WTC11 (cell line): ENCODE measurements at places on chromosomes 12 and 14.

- DNase-seq, result no peak
Observed at GRCh38 chr12:79482323-79482722, 208.4 kb downstream of the PAWR start.

GRCh38 chr12:68617160-68617926 is 6.6 kb downstream of the RAP1B start:
- no peak for DNase-seq

- no peak for DNase-seq
Observed at GRCh38 chr14:50311337-50311971, 575 bp downstream of the L2HGDH start.

- no peak for DNase-seq
Observed at GRCh38 chr14:96617635-96618034, 115.5 kb downstream of the PAPOLA start.

GRCh38 chr14:93462479-93462878 is 31.7 kb downstream of the UNC79 start:
- DNase-seq, result no peak

DNA sequence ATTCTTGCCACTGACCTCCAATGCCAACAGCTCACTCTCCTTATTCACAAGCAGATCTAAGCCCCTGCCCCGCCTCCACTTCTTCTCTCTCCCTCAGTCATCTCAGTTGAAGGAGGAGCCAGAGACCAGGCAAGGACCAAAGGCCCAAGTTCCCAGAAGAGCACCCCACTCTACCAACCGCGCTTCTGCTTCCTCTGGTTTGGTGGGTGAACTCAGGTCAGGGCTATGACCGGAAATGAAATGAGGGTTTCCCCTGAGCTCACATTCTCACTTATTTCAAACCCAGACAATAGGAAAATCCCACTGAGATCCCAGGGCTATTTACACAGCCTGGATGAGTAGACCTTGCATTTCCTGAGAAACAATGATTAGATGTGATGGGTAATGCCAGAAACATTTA is 9.9 kb downstream of the DPF3 start:
- DNase-seq, result no peak

- no peak for DNase-seq
Observed at GRCh38 chr12:56128670-56129205, 671 bp downstream of the ESYT1 start.

DNA sequence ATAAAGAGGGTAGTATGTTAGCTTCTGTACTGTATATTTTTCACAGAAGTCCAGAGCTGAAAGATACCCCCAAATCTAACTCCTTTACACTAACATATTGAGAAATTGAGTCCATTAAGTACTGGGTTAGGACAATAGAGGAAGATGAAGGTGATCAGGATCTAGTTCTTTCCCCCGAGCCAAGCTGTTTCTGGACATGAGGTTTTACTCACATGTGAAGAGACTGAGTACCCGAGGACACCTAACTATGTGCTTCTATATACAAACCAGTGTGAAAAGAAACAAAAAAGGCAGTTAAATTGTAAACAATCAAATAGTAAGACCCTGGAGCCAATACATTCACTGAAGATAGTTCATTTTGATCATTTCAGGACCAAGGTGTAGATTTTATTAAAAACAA is 3.8 kb upstream of the TRHDE start:
- DNase-seq, result no peak

- DNase-seq, result no peak
Observed at GRCh38 chr12:32051511-32052211, 55.0 kb upstream of the BICD1 start.

GRCh38 chr12:95335948-95336347 is 118.3 kb downstream of the VEZT start:
- DNase-seq, result no peak

DNA sequence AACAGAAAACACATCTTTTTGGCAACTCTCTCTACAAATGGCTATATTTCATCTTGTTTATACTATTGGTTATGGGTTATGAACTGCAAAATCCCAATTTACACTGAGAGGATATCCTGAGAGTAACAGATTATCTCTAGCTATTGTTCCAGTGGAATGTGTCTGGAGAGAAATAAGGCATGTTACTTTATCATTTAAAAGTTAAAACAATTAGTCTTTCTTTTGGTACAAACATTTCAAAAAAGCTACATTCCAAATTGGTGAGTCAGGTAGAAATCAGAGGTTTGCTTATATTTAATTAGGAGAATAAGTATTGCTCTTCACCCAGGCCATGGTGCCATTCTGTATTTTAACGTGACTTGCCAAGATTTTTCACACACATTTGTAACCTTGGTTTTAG is 411.6 kb downstream of the CCER1 start:
- no peak for DNase-seq

DNA sequence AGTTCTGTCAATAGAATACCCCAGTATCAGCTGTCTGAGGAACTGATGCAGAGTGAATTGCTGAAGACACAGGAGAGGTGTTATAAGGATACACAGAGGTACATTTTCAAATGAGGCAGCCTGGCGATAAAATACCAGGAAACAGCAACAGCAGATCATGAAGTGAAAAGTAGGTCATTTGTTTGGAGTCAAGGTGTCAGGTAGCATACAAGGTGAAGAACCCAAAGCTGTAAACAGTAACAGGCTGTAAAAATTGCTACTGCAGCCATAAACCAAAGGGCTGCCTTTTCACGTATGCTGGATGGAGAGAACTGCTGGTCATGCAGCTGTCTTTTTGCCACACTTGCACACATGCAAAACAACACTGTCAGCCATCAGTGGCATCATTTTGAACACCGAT is 9.3 kb upstream of the TWF1 start:
- no peak for DNase-seq

- DNase-seq, result no peak
Observed at GRCh38 chr12:8989413-8989812, at the start of gene KLRG1. TSS of gene KLRG1 (plus strand) at chr12:8989546. CDS start at chr12:8989636, 90 bp downstream.

GRCh38 chr12:77388445-77389265 is 323.3 kb upstream of the E2F7 start:
- no peak for DNase-seq

GRCh38 chr12:121345151-121345815 is 6.9 kb downstream of the ANAPC5 start:
- no peak for DNase-seq

- no peak for DNase-seq
Observed at GRCh38 chr12:91922674-91923073, 223.0 kb downstream of the BTG1 start.

GRCh38 chr12:124678421-124678893 is 111.0 kb upstream of the NCOR2 start:
- DNase-seq, result no peak

DNA sequence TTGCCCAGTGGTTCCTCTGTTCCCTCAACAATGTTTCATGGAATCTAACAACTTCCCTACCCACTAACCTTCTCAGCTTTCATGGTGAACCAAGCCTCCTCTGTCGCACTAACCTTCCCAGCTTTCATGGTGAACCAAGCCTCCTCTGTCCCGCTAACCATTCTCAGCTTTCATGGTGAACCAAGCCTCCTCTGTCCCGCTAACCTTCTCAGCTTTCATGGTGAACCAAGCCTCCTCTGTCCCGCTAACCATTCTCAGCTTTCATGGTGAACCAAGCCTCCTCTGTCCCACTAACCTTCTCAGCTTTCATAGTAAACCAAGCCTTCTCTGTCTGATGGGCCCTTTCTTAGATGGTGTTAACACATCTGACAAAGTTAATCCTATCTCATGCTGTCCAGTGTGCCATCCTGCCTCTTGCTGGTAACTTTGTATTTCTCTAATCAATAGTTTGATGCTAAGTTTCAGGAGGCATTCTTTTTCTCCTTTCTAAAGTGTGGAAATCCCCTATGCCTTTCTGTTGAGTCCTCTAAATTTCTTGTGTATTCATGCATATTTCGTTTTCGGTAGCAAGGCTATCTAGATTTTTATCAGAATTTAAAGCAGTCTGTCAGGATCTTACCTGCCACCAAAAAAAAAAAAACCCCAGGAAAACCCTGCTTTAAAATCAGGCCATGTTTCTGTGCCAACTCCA is 26.8 kb upstream of the KCNK13 start:
- no peak for DNase-seq

- DNase-seq, result no peak
Observed at GRCh38 chr12:132222096-132222807, 78.0 kb downstream of the NOC4L start.

DNA sequence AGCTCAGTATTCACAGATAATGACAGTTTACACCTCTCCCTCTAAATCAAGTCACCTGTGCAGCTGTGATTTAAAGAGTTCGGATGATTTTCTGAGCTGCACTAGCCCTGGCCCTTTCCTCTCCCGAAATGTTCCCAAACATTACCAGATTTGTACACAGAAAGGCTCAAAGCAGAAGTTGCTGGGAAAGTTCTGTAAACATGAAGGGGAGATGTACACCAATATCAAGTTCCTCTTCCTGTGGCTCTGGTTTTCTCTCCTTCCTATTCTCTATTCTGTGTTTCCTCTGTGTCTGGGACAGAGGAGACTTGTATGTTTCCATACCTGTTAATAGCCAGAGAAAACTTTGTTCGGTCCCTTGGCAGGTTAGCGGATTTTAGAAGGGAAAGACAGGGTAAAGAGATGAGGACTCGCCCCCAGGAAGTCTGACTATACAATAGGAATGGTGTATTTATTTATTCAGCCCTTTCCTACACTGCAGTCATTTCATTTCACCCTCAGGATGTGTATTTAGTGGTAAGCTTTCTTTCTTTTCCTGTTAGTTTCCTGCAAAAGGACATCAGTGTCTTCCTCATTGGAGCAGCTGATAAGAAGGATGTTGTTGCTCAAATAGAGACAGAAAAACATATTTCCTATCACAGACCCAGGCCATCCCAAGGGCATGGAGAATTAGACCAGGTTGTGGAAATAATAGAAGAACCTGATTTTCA is 7.6 kb upstream of the NUMB start:
- DNase-seq, result no peak

DNA sequence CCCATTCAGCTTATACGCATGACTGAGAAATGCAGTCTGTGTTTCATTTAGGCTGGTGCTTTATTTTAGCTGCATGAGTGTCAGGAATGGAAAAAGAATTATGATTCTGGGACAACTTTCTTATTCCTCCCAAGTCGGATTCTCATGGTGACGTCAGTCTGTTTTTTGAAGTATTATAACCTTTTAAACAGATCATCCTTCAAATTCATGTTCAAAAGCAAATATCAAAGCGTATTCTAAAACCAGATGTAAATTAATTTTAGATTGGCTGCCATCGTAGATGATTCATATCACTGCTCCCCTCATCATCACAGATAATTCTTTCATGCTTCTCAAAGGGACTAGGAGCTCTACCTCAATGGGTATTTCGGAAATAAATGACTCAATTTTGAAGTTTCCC is 15.0 kb downstream of the FNTB start:
- no peak for DNase-seq

DNA sequence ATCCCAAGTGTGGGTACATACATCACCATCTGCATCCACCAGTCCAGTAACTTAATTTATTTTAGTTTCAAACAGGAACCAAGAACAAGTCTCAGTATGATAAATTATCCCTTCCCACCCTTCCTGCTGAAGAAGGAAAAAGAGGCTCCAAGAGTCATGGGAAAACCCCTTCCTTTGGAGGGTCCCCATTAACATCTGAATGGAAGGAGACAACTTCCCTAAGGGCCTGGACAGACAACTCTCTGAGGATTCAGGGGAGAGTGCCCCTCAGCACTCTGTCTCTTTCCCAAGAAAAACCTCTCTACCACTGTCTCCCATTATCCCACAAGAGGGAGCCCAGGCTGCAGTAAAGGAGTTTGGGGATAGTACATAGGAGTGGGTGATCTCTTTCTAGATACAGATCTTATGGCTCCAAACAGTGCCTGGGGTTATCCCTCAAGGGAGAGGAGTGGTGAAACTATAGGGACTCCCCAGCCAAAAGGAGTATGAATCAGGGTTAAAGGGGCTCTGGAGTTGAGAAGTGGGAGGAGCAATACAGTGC is 6.2 kb downstream of the WNT10B start:
- DNase-seq, result no peak

DNA sequence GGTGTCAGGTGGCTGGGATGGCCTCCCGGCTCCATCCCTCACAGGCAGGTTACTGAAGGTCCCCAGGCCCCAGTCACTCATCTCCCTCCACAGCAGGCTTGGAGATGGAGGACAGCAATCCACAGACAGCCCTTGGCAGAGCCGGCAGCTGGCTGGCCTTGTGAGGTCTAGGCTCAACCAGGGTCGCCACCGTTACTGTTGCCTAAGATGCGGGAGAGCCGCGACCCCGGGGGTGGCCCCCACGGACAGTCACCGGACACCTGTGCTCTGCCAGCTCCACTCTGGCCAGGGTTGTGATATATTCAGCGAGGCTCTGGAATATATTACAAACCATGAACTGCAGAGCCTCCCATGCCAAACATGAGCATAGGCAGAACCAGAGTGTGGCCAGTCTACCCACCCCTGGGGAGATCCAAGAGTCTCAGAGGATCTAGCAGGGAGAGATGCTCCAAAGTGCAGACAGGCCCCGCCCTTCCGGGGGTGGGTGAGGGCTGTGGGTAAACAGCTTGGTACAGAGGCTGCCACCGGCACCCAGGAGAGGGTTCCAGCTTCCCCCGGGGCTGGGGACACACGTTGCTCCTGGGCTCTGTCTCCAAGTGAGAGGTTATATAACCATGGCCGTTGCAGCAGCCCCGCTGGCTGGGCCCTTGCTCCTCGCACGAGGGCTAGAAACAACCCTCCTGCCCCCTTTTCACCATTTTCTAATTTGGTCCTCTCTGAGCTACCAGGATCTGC is 55.9 kb upstream of the DIO3 start:
- peak; percentile 7 for DNase-seq

GRCh38 chr12:49030119-49030518 is 11.5 kb upstream of the PRKAG1 start:
- no peak for DNase-seq

DNA sequence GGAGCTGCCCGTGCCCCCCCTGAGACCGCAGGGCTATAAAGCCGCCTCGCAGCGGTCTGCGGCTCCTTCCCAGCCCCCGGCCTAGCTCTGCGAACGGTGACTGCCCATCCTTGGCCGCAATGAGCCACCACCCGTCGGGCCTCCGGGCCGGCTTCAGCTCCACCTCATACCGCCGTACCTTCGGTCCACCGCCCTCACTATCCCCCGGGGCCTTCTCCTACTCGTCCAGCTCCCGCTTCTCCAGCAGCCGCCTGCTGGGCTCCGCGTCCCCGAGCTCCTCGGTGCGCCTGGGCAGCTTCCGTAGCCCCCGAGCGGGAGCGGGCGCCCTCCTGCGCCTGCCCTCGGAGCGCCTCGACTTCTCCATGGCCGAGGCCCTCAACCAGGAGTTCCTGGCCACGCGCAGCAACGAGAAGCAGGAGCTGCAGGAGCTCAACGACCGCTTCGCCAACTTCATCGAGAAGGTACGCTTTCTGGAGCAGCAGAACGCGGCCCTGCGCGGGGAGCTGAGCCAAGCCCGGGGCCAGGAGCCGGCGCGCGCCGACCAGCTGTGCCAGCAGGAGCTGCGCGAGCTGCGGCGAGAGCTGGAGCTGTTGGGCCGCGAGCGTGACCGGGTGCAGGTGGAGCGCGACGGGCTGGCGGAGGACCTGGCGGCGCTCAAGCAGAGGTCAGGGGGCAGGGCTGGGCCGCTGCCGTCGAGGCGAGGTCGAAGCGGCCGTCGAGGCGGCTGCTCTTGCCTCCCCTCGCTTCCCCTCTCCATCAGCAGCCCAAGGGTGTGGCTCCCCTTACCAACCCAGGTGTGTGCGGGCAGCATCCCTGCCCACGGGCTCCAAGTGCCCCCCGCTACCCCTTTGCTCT is at the start of gene PRPH:
Gene PRPH, plus strand, starts transcription at position 66 of the 855 bp plus-strand sequence. Its CDS starts 54 bp downstream, at position 120.
- peak; percentile 49 for DNase-seq
